Right renal cortex interstitium (tissue), 3 donors: ENCODE measurements at places on chromosomes 7 and 10. TPM values are rescaled to one million over a fixed set of nuclear protein-coding genes. Genes with fewer than 3 reads are reported as not detected.

Gene MYH16
- 0.06 TPM for polyA plus RNA-seq

Gene PDK4
- polyA plus RNA-seq = 21.0 TPM

Gene SORCS3
- polyA plus RNA-seq = 2.6 TPM

DNA sequence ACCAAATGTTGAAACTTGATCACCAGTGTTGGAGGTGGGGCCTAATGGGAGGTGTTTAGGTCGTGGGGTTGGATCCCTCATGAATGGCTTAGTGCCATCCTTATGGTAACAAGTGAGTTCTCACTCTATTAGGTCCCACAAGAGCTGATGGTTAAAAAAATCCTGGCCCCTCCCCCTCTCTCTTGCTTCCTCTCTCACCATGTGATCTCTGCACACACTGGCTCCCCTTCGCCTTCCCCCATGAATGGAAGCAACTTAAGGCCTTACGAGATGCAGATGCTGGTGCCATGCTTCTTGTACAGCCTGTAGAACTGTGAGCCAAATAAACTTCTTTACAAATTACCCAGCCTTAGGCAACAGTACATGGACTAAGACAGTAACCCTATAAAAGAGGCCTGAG lies 62.7 kb downstream of the PPP1R3C start:
- DNase-seq = no peak

DNA sequence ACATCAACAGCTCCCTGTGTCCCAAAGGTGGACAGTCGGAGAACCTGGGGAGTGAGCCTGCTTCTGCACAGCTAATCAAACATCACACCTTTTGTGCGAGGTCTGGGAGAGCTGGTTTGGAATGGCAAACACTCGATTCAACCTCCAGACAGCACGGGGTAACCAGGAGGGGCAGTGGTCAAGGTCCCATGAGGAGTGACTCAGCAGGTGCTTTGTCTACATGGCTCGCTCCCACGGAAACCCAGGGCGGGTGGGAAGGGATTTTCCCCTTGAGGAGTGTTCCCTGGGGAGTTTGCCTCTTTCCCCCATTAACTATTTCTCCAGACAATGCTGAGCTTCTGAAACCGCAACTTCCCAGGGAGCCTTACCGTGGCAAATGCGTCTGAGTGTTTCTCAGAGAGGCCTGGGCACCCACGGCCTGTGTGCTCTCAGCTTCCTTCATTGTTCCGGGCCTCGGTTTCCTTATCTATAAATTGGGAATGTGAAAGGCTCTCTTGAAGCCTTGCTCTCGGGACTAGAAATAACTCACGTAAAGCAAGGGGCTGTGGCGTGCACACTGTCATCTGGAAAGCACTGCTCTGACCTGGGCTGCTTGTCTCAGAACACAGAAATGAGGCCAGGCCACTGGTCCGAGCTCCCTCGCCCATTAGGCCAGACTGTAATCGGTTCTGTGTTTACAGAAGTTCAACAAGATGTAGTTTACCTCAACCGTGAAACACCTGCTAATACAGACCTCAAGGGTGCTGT lies 14.0 kb upstream of the GTPBP4 start:
- DNase-seq = no peak

- DNase-seq = no peak
Observed at GRCh38 chr10:19578571-19578970, 237.7 kb upstream of the PLXDC2 start.

- DNase-seq = no peak
Observed at GRCh38 chr7:154342971-154343633, 290.9 kb downstream of the DPP6 start.
